Diencephalon (tissue), 1 donor: ENCODE measurements at places on chromosomes 5 and 9. TPM values are rescaled to one million over a fixed set of nuclear protein-coding genes. Genes with fewer than 3 reads are reported as not detected.

The GFI1B gene
- 0.23 TPM for total RNA-seq

The C5 gene
- total RNA-seq: 6.9 TPM

The SPOCK1 gene
- 53.3 TPM for total RNA-seq

The SHROOM1 gene
- total RNA-seq: 2.3 TPM

The CSNK1A1 gene
- total RNA-seq: 267 TPM

The SLC1A3 gene
- 418 TPM for total RNA-seq

The LTC4S gene
- 2.1 TPM for total RNA-seq

The OLFM1 gene
- total RNA-seq: 347 TPM
